M059J (cell line): ENCODE measurements at places on chromosomes 13 and 19. TPM values are rescaled to one million over a fixed set of nuclear protein-coding genes. Genes with fewer than 3 reads are reported as not detected.
A peak's percentile ranks its signal among the peaks of the same experiment; 100 is the strongest.

DNA sequence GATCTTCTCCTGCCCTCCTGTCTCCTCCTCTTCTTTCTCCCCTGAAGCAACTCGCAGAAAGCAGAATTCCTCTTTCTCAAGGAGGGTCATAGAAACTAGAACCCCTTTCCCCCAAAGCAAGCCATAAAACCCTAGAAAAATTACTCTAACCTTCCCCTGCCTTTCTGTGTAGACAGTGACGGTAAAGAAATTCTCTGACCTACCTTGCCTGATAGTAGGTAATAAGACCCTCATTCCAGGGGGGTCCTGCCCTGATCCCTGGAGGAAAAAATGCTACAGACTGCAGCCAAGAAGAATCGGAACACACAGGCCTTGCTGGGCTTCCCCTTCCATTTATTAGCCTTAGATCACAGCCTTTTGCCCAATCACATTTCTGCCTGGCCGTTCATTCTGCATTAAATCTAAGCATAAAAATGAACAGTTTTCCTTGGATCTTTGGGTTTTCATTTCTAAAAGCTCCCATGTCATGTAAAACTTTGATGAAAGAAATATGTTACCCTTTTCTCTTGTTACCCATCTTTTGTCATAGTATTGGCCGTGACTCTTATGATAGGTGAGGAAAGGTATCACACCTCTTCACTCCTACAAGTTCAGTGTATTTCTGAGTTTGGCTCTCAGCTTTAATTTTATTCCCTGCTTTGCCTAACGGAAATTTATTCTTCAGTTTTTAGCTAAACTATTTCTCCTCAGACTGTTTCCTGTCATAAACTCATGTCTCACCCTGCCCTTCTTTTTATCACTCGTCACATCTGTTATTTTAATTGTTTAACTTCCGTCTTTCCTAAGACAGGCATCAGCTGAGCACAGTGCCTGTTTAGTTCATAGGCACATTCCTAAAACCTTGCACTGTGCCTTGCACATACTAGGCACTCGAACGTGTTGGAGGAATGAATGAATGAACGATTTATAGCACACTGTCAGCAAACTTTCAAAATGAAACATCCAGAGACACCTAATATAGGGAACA, 20.4 kb upstream of the CPB2 start:
- no peak for DNase-seq

- DNase-seq: no peak
Observed at GRCh38 chr13:99370481-99371275, 63.5 kb upstream of the GPR183 start.

The DPRX gene
- not detected in 2 replicates for total RNA-seq

DNA sequence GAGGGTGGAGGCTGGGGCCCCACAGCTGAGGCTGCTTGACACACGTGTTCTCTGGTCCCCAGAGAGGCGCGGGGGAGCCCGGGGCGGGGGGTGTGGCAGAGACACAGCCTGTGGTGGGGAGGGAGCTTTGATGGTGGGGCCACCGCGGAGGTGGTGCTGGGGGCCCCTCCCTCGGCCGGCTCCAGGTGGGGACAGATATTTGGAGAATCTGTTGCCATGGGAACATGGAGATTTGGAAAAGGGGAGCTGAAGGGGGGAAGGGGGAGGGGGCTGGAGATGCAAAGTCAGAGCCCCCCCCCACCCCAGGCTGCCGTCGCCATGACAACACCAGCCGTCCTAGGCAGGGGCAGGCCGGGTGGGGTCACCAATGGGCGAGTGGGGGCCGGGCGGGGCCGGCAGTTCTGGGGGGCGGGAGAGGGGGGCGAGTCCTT, 1.2 kb downstream of the PRKCG start:
- no peak for DNase-seq

DNA sequence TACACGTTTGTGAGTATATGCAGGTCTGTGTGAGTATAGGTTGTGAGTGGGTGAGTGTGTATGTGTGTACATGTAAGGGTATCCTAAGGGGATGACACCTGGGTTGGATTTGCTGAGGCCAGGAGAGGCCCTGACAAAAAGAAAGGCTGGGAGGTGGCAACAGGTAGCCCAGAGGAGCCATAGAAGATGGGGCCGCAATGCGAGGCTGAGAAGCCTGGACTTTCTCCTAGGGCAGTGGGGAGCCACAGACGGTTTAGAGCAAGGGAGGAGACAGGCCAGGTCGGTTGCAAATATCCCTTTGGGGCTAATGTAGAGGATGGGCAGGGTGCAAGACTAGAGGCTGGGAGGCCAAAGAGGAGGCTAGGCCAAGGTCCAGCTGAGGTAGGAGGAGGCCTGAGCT, 54.3 kb downstream of the CELF5 start:
- no peak for DNase-seq

DNA sequence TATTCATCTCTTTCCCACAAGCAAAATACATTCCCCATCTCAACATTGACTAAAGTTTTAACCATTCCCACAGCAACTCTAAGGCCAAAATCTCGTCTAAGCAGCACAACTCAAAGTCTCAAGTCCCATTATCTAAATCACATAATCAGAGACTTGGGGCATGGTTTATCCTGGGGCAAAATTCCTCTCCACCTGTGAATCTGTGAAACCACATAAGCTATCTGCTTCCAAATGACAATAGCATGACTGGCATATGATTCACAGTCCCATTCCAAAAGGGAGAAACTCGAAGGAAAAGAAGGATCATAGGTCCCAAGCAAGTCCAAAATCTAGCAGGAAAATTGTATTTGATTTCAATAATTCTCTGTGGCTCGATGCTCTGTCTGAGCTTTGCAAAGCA, 73.0 kb downstream of the ANKRD10 start:
- peak; percentile 95 for DNase-seq

DNA sequence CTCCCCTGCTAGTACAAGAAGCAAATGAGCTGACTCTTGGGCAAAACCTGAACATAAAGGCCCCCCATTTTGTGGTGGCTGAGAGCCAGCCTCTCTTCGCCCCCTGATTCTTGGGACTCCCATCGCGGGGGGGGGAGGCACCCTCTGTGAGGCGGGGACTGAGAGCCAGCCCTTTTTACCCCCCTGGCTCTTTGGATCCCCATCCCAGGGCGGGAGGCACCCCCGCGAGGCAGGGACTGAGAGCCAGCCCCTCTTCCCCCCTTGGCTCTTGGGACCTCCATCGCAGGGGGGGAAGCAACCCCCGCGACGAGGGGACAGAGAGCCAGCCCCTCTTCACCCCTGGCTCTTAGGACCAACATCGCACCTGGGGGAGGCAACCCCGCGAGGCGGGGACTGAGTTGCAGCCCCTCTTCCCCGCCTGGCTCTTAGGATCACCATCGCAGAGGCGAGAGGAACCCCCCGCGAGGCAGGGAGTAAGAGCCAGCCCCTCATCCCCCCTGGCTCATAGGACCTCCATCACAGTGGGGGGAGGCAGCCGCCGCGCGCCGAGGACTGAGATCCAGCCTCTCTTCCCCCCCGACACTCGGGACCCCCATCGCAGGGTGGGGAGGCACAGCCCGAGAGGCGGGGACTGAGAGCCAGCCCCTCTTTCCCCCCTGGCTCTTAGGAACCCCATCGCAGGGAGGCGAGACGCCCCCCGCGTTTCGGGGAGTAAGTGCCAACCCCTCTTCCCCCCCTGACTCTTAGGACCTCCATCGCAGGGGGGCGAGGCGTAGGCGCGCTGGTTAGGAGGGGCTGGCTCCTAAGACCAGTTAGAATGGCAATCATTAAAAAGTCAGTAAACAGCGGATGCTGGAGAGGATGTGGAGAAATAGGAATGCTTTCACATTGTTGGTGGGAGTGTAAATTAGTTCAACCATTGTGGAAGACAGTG, 2428.4 kb upstream of the PCDH20 start:
- no peak for DNase-seq

DNA sequence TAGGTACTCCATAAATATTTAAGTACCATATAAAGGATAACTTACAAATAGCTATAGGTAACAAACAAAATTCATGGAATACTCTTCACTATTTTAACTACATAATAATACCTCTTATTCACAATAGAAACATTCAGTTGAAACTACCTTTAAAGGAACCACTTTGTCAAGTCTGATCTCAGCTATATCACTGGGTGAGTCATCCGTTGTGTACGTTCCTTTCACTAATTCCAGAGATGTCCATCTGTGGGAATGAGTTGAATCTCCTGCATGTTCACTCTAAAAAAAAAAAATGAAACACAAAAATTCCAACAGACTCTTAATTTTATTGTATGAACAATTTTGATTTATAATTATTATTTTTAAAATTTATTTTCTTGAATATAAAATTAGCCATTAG, 149.4 kb upstream of the FBXL3 start:
- peak; percentile 10 for DNase-seq

- no peak for DNase-seq
Observed at GRCh38 chr13:67619995-67620380, 389.9 kb upstream of the PCDH9 start.

The CEACAM21 gene
- total RNA-seq: not detected in 2 replicates

The CASP14 gene
- total RNA-seq: not detected in 2 replicates

The GARIN5A gene
- 0.20 and 1.1 TPM in 2 replicates for total RNA-seq

DNA sequence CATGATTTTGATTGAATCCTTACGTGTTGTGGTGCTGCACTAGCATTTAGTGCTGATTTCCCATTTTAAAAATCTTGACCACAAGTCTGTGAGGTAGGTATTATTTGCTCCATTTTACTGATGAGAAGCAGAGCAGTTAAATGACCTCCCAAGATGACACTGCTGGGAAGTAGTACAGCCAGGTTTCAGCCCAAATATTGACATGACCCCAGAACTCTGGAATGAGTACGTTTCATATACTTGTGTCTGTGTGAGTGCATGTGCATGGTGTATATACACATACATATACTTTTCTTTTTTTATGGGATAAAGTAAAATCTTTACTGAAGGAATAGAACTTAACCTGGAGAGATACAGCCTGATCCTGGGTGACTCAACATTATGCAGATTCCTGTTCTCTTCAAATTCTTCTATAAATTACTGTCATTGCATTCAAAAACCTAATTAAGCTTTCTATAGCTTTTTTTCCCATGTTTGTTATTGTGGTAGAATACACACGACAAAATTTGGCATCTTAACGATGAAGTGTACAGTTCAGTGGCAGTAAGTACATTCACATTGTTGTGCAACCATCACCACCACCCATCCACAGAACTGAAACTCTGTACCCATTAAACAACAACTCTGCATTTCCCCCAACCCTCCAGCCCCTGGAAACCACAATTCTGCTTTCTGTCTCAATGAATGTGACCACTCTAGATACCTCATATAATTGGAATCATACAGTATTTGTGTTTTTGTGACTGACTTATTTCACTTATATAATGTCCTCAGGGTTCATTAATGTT, 311.9 kb downstream of the MTUS2 start:
- no peak for DNase-seq

DNA sequence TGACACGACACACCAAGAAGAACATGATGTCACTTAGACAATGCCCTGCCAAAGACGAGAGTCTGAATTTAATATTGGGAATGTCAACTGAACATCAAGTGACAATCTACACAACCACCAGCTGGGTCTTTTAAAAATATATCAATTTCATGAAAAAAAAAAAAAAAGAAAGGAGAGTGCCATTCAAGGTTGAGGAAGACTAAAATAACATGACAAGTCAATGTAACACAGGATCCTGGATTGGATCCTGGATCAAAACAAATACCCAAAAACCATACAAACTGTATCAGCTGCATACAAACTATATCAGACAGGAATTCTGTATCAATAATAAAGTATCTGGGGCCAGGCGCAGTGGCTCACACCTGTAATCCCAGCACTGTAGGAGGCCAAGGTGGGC, 4.7 kb downstream of the ZNF329 start:
- DNase-seq: no peak

GRCh38 chr13:73521290-73521624, 462.5 kb downstream of the KLF5 start:
- DNase-seq: peak; percentile 12

DNA sequence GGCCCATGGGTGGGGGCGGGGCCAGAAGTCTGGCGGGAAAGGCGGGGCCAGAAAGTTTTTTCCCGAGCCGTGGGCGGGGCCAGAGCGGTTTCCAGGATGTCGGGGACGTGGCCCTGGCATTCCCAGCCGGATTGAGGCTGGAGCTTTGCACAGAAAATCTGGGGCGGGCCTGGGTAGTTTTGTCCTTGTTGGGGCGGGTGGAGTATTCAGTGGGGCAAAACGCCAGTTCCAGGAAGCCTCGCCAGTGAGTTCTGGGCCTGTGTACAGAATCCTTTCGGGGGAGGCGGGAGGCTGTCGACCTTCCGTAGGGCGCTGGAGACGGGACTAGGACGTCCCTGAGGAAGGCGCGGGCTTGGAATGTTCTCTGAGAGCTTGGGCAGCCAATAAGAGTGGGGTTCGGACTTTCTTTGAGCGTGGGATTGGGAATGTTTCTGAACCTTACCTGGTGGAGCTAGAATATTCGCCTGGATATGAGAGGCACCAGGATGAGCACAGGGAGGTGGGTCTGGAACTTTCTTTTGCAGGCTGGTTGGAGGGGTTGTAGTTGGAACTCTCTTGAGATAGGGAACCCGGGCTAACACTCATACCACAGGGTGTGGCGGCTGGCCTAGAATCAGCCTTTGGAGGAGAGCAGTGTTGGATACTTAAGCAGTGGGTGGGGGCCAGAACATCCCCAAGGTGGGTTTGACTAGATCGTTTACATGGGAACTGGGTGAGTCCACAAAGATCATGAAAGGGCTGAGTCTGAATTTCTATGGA, 1.3 kb downstream of the CCDC9 start:
- DNase-seq: no peak

DNA sequence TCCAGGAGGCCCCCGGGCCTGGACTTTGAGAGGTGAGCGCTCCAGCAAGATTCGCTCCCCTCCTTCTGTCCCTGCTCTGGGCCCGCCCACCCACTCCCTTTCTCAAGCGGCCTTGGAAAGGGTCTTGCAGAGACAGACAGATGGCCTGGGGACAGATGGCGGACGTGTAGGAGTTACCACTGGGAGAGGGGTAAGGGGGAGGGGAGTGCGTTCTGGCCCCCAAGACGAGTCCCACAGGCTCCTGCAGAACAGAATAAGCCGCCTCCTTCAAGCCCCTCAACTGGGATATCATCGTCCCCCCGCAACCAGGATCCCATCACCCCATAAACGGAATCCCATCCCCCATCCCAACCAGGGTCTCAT, 3.6 kb upstream of the TNFAIP8L1 start:
- no peak for DNase-seq
